ENCODE measurements at places on chromosomes 3 and 15. TPM values are rescaled to one million over a fixed set of nuclear protein-coding genes. Genes with fewer than 3 reads are reported as not detected.

SEMA5B gene
- total RNA-seq = not detected

FGF12 gene
- 15.7 TPM for total RNA-seq

C3orf85 gene
- total RNA-seq = not detected

NR2F2 gene
- 158 TPM for total RNA-seq

CLSTN2 gene
- 0.07 TPM for total RNA-seq

GRCh38 chr15:39874890-39875549 lies 45.0 kb downstream of the GPR176 start:
- DNase-seq = peak; percentile 10

DNA sequence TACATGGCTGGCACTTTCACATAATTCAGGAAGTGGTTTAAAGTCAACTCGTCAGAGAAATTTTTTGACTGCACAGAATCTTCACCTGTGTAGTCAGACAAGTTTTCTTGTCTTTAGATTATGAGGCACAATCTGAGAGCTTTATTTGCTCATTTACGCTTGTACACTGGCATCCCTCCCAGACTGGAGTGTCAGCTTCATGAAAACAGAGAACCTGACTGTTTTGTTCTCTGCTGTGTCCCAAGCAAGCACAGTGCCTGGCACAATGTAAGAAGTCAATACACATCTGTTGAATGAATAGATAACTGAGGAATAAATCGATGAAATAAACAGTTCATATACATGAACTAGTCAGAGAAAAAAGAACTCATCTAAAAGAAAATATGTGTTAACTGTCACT lies 846.1 kb upstream of the CFAP20DC start:
- no peak for DNase-seq

DNA sequence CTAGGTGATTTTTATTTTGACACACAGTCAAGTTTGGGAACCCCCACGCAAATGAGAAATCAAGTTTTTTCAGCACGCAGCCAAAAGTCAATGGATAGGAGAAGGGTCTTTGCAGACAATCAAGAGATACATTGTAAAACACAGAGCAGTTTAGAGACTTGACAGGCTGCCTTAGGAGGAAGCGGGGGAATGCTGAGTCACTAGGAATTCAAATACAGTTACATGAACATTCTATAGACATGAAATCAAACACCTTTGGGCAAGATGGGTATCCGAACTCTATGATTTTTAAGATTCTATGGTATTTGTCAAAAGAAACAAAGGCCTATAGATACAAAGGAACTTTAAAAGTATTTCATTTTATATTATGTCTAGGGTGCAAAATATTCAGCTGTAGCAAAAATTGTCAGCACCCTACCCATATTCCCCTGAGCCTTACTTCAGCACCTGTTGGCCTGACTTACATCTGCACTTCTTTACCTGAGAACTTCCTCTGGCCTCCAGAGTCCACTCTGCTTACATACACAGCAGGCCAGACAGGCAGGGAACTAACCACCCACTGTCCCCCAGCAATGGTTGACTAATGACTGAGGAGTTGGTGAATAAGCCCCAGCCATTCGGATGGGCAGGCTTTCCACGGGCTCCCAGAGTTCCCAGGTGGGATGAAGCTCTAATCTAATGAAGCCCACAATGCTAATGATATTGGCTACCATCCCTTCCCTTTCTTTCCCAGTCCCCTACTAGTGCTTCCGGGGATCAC lies 289.3 kb upstream of the RORA start:
- no peak for DNase-seq

GRCh38 chr3:181311186-181311585 lies 321.6 kb upstream of the DNAJC19 start:
- no peak for DNase-seq

DNA sequence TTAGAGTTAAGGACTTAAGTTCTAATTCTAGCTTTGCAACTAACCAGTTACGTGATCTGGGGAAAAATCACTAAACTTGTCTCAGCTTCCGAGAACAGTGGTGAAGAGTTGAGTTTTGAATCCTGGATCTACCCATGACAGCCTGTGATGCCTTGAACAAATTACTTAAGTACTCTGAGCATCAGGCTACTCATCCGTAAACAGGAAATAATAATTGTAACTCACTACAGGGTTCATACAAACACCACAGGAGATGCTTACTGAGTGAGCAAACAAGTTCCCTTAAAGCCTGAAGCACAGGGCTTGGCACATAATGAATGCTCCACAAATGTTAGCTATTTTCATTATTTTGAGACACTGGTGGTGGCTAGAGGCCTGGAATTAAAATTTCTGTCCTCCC lies 158.8 kb downstream of the ERC2 start:
- no peak for DNase-seq

GRCh38 chr15:29774900-29775299 lies 47.4 kb downstream of the TJP1 start:
- DNase-seq = no peak

DNA sequence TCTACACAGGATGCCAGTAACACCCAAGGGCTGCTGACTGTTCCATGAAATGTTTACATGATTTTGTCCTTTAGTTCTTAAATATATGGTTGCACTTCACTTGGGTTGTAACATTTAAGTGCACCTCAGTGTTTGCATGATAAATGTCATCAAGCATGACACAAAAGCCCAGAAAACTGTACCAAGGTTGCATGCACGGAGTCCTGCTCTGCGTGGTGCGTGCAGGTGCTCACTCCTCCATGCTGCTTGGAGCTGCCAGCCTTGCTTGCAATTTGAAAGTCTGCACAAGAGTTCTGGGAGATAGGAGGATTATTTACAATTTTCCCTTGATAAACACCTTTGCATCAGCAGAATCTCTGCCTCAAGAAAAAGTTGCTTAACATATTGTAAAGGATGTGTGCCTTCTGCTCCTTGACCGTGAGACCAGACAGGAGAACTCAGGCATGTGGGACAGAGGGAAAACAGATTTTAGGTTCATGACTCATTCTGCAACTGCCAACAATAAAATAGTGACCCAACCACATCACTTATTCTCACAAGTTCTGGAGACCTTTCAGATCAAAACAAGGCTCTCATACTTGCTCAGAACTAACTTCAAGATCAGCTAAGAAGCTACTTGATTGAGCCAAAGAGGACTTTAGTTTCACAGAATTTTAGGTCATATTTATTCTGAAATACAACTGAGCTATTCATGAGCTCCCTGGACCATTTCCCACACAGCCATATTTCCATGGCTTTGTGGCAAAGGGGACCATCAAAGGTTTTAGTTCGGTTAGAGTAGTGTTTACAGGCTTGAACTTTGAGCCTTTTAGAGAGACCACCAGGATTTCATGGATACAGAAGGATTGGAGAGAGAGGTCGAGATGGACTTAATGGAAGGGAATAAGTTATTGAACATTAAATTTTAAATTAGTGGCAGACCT lies 128.4 kb upstream of the ZBED2 start:
- no peak for DNase-seq

DNA sequence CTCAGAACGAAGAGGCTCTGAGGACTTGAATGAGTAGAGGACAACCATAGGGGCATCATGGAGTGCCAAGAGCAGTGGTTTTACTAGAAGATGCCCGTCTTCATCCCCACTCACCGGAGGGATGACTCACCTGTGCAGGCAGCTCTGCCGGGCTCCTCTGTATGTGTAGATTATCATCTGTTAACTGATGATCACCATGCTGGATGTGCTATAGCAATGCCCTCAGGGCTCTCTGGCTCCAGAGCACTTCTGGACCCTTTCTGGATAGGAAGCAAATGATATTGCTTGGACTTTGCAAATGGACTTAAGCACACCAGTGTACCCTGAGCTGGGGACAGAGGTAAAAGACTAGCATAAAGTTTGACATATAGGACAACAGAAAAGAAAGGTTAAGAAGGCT lies 10.2 kb upstream of the TGFBR2 start:
- no peak for DNase-seq

DNA sequence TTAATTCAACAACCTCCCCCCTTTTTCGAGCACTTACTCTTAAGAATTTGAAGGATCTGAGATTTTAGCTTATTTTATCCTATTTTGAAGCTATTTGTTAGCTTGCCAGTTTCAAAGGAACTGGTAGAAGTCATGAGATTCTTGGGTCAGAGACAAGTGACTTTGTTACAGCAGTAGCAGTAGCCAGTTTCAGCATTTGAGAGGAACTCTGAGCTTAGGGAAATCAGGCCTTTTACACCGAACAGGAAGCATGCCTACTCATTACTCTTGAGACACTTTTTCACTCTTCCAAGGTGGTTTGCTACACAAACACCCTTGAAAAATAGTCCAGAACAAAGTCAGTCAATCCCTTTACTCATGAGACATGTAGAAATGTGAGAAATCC lies 24.5 kb upstream of the TM4SF1 start:
- DNase-seq = no peak

GRCh38 chr3:124119056-124119716 lies 127.3 kb upstream of the ROPN1 start:
- DNase-seq = no peak

GRCh38 chr15:76999996-77000395 lies 5.1 kb downstream of the PSTPIP1 start:
- DNase-seq = no peak

DNA sequence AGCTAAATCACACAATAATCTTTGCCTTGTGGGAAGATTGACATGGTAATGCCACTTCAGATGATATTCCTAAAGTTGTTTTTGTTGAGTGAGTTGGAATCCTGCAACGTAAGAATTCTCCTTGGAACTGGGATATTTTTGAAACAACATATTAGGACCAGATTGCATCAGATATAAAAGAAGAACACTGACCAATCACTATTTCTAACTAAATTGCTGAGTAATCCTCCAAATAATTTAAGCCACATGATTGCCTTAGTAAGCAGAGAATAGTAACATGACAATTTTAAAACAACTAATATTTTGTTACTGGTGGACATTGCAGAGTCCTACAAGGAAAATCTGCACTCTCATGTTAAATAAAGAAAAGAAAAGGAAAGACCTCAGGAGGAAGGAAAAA lies 353.9 kb upstream of the LMCD1 start:
- no peak for DNase-seq

DNA sequence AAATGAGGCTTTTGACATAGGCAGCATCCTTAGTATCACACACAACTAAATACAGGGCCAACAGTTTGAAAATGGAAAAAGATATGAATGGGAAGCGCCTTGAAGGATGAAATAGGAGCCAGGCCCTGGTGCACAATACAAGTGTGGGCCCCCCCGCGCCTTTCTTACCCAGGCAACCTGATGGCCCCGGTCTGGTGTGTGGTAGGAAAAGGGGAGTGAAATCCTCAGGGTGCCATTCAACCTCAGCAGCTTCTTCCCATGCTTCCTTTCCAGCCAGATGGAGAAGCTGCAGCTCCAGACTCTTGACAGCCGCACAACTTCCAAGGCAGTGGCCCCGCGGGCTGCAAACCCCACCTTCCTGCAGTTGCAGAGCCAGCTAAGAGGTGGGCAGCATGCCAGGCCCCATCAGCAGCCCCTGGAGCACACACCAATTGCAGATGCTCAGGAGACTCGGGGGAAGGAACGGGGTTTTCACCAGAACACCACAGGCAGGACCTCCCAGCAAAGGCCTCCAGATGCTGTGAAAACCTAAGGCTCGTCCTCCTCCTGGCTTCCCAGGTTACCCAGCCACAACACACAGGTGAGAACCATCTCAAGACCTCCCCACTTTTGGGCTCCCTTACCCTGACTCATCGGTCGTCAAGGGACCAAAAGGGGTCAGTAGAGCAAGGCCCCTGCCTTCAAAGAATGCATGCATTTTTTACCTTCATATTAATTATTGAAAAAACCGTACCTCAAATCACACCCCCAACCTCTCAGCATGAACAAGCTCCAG lies 101.6 kb downstream of the CPN2 start:
- no peak for DNase-seq

DNA sequence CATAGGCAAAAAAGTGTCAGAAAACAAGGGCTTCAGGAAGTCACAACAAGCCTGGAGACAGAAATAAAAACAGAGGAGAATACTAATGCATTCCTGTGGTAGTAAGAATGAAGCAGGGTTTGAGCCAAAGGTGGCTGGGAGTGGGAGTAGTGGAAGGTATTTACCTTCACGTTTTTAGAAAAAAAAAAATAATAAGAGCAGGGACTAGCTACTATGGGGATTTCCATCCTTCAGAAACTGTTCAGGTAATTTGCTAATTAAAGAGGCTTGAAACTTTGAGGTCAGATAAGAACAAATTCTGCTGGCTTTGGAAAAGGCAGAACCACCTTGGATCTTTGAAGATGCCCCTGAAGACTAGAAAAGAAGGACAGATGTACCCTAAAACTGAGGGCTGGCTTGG lies 18.4 kb downstream of the ILDR1 start:
- DNase-seq = no peak

DNA sequence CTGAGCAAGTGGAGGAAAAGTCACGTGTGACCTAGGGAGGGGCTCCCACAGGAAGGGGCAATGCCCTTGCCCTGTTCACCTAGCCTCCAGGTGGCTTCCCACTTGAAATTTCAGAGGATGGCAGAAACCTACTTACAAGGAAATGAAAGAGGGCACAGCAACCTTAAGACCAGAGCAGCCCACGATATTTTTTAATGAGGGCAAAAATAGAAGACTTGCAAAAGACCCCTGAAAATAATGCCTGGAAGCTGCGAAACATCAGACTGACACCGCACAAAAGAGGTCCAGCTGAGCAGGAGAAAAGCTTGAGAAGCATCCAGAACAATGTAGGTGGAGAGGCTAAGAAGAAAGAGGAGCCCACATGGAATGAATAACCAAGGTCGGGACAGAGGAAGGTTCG lies 66.1 kb downstream of the KLF15 start:
- DNase-seq = no peak
